ENCODE measurements at places on chromosomes 2 and 18.

DNA sequence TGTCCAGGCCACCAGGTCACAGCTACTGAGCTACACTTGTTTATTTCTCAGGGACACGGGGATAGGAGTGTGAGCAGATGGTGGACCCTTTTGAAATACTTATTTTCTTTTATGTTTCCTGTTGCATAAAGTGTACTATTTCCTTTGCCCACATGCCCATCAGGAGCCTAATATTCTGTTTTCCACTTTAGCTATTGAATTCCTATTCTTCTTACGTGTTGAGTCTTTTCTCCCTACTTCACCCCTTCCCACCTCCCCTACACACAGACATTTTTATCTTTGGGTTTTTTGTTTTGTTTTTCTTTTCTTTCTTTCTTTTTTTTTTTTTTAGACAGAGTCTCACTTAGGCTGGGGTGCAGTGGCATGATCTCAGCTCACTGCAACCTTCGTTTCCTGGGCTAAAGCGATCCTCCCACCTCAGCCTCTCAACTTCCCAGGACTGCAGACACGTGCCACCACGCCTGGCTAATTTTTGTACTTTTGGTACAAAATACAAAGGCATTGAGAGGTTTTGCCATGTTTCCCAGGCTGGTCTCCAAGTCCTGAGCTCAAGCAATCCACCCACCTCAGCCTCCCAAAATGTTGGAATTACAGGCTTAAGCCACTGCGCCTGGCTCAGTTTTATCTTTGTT lies 5.2 kb upstream of the GPR55 start:
- no peak for DNase-seq

DNA sequence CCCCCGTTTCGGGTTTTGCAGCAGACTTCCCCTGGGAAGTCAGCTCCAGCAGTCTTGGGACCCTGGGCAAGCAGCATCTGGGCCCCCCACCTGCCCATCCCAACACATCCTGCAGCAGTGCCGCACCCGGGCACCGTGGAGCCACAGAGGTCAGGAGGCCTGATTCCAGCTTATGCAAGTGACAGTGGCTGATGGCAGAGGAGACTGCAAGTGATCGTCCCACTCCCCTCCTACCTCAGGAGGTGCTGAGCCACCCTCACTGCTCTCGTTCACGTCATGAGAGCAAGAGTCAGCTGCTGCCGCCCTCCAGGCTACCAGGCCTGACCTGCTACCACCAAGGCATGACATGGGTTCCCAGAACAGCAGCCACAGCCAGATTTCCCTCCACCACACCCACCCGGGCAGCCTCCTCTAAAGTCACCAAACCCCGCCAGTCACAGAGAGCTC lies 18.2 kb downstream of the COX7A2L start:
- DNase-seq = no peak

DNA sequence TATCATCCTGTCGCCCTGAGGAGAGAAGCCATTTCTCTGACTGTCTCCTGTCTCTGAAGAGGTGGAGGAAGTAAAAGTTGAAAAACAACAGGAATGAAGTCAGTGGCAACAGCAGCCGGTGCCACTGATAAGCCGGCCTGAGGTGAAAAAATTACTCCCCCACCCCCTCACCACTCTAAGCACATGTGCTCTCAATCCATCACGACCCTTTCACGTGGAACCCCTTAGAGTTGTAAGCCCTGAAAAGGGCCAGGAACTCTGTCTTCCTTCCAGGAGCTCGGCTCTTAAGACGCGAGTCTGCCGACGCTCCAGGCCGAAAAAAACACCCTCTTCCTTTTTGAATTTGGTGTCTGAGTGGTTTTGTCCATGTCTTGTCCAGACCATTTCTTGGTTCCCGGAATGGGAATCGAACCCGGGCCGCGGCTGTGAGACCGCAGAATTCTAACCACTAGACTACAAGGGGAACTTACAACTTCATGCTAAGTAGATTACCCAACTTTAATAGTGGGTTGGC lies 40.7 kb upstream of the TRIM43 start:
- DNase-seq = no peak

GRCh38 chr2:54387059-54387991 lies 68.8 kb upstream of the SPTBN1 start:
- DNase-seq = no peak

DNA sequence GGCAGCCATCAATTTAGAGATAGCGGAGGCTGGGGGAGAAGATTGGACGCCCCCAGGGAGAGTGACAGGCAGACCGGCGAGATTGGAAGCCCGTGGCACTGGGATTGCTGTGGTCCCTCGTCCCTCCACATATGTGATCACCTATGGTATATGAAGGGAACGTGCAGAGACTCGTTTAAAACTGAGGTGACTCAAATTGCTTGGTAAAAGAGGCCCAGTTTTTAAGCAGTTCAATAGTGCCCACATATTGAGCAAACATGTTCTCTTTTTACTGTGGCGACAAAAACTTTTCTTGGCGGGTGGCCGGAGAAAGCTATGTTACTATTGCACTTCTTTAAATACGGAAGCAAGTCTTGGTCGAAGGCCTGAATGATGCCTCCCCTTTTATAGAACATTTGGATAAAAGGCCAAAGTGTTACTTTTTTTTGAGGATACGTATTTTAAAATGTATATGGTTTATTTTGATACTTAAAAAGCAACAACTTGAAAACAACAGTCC lies 9.1 kb downstream of the B3GNT2 start:
- no peak for DNase-seq

- DNase-seq = no peak
These were observed 15.2 kb downstream of the ACVR2A start for GRCh38 chr2:147860009-147860408.

DNA sequence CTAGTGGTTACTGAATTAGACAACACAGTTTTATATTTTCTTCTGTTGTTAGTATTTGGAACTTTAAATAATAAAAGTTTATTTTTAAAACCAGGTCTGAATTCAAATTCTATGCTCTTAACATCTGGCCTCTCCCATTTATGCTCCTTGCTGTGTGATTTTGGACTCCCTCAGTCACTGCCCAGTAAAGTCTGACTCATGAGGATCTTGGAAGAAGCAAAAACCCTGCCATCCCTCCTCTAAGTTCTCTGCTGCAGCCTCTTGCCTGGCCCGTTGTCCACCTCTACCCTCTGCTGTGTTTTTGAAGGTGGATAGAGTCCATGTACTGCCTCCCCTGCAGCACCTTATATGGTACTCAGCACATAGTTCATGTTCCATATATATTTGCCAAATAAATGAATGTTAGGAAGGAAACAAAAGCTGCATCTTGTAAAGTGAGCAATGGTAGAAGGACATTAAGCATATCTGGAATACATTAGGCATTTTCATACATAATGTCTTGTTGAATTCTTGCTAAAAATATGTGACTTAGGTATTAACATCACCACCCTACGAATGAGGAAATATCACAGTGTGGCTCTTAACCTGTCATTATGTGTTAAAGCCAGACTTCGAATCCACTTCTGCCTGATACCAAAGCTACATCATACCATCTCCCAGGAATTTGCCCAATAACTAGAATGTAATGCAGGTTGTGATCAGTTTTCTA lies 62.1 kb downstream of the THNSL2 start:
- DNase-seq = no peak
